ENCODE measurements at places on chromosomes 5 and 9. TPM values are rescaled to one million over a fixed set of nuclear protein-coding genes. Genes with fewer than 3 reads are reported as not detected.

The TEK gene
- 10.2 TPM for total RNA-seq

The APBA1 gene
- total RNA-seq, result 4.3 TPM

The AGXT2 gene
- total RNA-seq, result not detected

The PCDHGA4 gene
- 13.9 TPM for total RNA-seq

The RALGPS1 gene
- 1.8 TPM for total RNA-seq

The PCDHB8 gene
- total RNA-seq, result 2.9 TPM

The POLR3G gene
- total RNA-seq, result 8.8 TPM

The MYOT gene
- total RNA-seq, result not detected
